ENCODE measurements at places on chromosomes 12 and 14.
A peak's percentile ranks its signal among the peaks of the same experiment; 100 is the strongest.

DNA sequence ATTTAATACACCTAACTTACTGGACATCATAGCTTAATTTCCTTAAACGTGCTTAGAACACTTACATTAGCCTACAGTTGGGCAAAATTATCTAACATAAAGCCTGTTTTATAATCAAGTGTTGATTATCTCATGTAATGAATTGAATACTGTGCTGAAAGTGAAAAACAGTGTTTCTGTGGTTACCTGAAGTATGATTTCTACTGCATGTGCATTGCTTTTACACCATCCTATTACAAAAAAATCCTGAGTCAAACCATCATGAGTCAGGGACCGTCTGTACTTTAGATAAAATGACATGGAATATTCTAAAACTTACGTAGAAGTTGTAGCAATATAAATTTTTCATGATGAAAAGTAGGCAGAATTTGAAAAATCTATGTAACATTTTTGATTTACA lies 32.8 kb downstream of the TBC1D15 start:
- no peak for DNase-seq

- DNase-seq: no peak
Measured at GRCh38 chr12:95805864-95806671, 15.5 kb upstream of the NTN4 start.

GRCh38 chr14:94341656-94342333 lies 18.7 kb upstream of the SERPINA6 start:
- no peak for DNase-seq

- no peak for DNase-seq
Measured at GRCh38 chr12:58750484-58750883, 169.8 kb downstream of the LRIG3 start.

GRCh38 chr12:2999265-2999841 lies 40.2 kb downstream of the TEAD4 start:
- no peak for DNase-seq

DNA sequence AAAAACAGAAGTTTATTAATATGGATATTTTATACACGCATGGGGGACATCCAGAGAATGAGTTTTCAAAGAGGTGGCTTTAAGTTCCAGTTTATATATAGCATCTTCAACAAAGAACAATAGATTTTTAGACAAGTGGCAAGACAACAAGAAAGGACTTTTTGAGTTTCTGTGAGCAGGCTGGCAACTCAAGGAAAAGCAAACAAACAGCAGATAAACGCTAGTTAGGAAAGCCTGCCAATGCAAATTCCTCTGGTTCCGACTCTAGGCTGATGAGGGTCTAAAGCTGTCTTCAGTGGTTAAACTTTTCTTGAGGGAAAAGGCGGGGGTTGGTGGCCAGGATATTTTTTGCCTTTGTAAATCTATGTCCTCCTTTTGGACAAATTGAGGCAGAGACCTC lies 78.4 kb upstream of the EEA1 start:
- DNase-seq: no peak

GRCh38 chr12:92553389-92553788 lies 149.4 kb upstream of the PLEKHG7 start:
- no peak for DNase-seq

GRCh38 chr14:102588821-102589220 lies 3.6 kb upstream of the RCOR1 start:
- no peak for DNase-seq

- DNase-seq: no peak
Measured at GRCh38 chr12:46917821-46918220, 92.0 kb upstream of the SLC38A4 start.

DNA sequence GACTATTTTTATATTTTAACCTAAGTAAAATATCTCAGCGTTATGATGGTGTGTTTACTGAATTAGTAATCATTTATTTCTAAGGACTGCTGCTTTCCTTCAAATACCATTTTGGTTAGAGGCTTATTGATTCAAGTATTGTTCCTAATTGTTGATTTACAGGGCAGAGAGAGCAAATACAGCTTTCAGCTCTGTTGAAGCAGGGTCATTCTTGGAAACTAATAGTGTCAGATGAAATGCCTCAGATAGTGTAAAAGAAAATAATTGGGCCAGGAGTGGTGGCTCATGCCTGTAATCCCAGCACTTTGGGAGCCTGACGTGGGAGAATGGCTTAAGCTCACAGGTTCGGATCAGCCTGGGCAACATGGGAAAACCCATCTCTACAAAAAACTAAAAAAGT lies 249.3 kb downstream of the FUT8 start:
- DNase-seq: no peak

DNA sequence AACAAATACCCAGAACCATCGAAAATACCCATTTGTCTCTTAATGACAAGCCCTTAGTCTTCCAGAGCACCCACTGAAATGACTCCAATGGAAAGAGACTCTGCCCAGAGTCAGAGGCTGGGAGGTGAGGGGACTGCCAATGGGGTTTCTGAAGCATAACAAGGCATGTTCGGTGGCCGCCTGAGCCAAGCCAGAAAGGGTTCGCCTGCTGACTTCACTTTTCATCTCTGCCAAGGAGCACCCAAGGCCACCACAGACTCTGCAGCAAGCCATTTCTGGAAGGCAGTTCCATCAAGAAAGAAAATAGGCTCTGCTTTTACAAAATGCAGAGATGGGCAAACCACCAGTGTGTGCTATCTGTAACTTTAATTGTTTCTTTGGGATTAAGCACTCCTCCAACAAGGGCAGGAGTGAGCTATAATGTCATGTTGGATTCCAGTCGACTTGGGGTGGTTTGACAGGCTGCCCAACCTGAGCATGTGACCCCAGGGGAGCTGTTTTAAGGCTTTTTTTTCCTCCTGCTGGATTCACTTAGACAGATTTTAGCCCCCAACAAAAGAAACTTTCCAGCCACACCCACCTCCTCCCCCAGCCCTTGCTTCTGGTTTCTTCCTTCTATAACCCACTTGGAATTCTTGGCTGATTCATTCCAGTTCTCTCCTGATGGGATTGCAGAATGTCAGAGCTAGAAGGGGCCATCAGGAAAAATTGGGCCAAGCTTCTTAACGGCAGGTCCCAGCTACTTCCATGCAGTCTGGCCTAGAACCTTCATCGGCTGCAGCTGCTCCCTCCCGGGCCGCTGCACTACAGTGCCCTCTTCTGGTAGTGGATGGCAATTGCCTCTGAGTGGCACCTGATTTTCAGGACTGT lies 24.1 kb downstream of the CKAP4 start:
- peak; percentile 76 for DNase-seq

DNA sequence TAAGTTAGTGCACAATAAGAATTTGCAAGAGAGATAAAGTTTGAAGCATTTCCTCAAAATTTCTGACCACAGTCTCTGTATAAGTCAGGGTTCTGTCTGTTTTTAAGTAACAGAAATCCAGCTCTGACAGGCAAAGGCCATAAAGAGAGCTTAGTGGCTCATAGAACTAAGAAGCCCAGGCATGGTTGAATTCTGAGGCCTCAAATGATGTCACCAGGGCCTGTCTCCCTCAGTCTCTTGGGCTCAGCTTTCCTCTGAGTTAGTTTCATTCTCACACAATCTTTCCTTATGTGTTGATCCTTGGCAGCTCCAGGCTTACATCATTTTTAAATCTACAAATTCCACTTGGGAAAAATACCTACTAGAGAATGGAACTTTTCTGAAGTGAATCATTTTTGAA lies 173.4 kb upstream of the ATP2B1 start:
- no peak for DNase-seq

DNA sequence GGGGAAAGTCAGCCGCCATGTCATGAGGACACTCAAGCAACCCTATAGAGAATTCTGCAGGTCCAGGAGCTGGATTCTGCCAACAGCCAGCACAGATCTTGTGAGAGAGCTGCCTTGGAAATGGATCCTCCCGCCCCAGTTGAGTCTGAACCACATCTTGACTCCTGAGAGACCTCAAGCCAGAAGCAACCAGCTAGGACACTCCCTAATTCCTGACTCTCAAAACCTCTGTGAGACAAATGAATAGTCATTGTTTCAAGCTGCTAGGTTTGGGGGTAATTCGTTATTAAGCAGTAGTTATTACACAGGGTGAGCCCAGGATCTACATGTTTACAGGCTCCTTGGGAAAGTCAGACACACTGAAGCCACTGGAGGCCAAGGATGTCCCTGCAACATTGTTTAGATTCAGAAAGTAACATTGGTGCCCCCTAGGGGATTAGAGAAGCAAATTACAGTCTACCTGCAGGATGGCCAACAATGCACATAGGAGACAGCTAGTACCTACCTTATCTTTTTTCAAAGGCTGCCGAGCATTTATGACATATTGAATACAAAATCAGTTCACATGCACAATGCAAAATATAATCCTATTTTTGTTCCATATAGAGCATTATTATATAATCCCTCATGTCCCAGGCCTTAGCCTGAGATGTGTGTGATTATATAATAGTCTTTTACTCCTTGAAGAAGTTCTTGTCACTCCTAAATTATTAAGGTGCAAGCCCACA lies 57.9 kb upstream of the FICD start:
- DNase-seq: no peak

GRCh38 chr12:52171950-52172512 lies 19.8 kb downstream of the KRT80 start:
- no peak for DNase-seq

DNA sequence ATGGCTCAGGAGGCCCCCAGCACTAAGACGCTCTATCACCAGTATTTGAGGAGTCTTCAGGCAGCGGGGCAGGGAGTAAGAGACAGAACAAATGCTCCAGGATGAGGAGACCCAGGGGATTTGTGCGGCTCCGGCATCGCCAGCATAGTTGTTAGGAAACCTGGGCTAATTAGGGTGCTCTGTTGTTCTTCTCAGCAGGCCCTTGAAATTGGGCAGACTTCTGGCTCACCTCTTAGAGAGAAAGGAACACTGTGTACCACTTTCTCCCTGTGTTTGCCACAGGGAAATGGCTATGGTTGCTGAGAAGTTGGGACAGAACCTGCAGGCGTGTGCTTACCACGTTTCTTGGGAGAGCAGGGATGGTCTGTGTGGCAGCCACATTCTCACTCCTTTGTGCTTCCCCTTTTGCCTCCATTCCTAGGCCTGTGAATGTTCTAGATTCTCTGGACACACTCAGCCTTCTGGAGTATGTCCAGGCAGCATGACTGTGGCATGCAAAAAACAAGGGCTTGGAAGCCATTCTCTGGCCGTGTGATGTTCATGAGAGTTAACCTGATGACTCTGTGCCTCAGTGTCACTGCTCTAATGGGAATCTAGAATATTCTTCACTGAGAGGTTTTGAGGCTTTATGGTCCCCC lies 109.0 kb downstream of the CHST11 start:
- no peak for DNase-seq

DNA sequence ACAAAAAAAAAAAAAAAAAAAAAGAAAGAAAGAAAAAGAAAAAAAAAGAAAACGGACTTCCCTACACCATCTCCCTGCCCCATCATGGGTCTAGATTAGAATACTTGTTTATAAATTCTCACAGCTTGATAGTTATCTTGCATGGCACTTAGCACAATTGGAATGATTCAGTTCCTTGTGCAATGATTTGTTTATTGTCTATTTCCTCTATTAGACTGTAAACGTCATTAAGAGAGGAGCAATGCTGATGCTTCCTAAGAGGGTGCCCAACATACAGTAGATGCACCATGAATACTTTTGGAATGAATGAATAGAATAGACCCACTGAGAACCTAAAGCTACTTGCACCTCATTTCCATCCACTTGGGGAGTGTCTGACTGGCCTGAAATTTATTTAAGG lies 40.8 kb downstream of the PAX9 start:
- DNase-seq: no peak

GRCh38 chr14:53714495-53715192 lies 242.0 kb downstream of the BMP4 start:
- DNase-seq: no peak

GRCh38 chr14:103910262-103910935 lies 17.9 kb upstream of the TDRD9 start:
- peak; percentile 63 for DNase-seq

GRCh38 chr14:83173687-83174086 lies 1640.0 kb upstream of the SEL1L start:
- DNase-seq: no peak

GRCh38 chr14:96783915-96784224 lies 13.3 kb upstream of the VRK1 start:
- DNase-seq: no peak

DNA sequence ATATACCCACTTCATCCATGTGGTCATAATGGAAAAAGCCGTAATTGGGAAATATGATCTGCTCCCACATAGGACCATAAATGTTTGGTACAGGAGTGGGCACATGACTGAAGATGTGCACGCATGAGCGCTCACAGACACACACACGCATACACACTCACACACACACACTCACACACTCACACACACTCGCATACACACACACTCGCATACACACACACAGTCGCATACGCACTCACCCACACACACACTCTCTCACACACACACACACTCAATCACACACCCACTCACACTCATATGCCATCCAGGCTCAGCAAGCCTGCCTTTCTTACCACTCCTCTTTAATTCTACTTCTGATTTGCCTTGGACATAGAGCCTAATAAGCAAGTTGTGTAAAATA lies 45.6 kb upstream of the EGLN3 start:
- no peak for DNase-seq

GRCh38 chr12:132788375-132789098 lies 26.9 kb upstream of the ANKLE2 start:
- DNase-seq: no peak

GRCh38 chr12:10849425-10849878 lies at the start of gene PRR4:
Gene PRR4, minus strand, starts transcription at chr12:10849475. Its CDS starts 38 bp downstream, at chr12:10849437.
- peak; percentile 10 for DNase-seq

DNA sequence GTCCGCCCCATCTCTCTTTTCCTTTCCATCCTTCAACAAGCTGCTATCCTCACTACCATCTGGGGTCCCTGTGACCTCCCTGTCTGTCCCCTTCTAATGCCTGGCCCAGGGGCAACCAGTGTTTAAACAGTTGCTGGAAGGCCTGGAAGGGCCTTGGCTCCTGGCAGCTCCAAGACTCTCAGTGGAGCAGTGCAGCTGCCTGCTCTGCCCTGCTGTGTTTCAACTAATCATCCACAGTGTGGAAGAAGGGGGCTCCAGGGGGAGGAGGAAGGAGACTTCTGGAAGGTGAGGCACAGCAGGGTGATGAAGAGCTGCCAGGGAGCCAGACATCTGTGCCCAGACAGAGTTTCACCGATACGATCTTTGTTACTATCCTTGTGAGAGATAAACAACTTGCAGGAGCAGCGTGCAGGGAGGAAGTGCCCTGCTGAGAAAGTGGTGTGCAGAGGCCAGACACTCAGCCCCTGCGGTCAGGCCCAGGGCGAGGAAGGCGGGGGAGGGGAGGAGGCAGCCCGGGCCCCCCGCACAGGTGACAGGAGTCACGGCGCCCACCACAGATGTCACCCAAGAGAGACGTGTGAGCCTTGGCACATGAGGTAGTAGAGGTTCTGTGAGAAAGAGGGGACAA lies 1061.8 kb downstream of the BCL11B start:
- DNase-seq: peak; percentile 38

- no peak for DNase-seq
Measured at GRCh38 chr14:94989946-94990345, 167.4 kb downstream of the DICER1 start.

- no peak for DNase-seq
Measured at GRCh38 chr12:47054659-47055058, 24.8 kb upstream of the PCED1B start.

DNA sequence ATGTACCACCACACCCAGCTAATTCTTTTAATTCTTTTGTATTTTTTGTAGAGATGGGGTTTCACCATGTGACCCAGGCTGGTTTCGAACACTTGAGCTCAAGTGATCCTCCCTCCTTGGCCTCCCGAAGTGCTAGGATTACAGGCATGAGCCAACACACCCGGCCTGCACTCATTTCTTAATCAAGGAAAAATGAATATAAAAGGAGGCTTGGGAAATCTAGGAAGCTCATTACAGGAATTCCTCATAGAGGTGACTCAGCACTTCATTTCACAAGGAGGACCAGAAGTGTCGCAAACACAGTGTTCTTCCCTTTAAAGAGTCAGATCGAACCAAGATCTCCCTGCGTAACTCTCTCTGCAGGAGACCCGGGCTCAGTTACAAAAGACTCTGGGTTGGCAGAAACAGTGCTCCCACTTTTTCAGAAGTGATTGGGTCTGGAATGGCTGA lies 30.3 kb downstream of the NFKBIA start:
- no peak for DNase-seq
